NCI-H2081 treated with DMSO at 0.1 percent for 48 hours (cell line): ENCODE measurements at places on chromosomes 2 and 18.

DNA sequence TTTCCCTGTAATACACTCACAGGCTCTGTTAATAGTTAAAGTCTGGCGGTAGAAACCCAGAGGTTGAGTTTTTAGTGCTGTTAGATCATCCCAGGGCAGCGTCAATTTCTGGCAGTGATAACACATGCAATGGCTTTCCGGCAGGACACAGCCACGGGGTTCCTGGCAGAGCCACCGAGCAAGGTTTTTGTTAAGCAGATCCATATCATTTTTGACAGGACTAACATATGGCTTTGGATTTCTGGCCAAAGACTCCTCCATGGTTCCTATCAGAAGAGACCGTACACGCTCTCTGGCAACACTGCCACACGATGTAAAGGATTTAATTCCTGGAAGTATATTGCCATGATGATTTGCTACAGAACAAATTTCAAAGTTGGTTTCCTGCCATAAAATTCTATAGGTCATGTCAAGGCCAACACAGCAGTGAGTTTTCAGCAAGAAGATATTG is 854.3 kb downstream of the LRRTM4 start:
- no peak for DNase-seq

- DNase-seq = no peak
Observed at GRCh38 chr18:40168026-40168425, 1787.0 kb upstream of the PIK3C3 start.

GRCh38 chr2:65437392-65438135 is 5.2 kb upstream of the SPRED2 start:
- no peak for DNase-seq

DNA sequence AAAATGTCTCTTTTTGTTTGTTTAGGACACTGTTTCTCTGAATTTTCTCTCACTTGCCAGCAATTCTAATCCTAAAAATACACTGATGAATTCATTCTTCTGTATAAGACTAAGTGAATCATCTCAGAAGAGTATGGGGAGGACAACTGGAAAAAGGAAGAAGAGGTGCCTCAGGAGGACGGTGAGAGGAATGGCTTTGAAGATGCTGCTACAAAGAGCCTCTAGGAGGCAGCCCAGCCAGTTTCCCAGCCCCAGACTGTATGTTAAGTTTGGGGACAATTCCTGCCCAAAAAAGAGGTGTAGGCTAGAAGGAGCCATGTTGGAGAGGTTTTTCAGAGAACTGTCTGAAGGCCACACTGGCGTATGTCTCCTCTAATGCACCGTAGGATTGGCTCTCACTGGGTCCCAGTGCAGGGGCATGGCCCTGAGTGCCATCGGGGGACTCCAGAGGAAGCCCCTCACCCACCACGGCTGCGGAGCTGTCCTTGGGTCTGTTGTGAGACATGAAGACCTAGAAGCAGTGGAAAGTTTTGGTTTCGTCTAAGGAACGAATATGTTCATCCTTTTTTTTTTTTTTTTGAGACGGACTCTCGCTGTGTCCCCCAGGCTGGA is 3.1 kb upstream of the SDC1 start:
- no peak for DNase-seq

- peak; percentile 48 for DNase-seq
Observed at GRCh38 chr2:21103274-21103891, 20.4 kb upstream of the TDRD15 start.

DNA sequence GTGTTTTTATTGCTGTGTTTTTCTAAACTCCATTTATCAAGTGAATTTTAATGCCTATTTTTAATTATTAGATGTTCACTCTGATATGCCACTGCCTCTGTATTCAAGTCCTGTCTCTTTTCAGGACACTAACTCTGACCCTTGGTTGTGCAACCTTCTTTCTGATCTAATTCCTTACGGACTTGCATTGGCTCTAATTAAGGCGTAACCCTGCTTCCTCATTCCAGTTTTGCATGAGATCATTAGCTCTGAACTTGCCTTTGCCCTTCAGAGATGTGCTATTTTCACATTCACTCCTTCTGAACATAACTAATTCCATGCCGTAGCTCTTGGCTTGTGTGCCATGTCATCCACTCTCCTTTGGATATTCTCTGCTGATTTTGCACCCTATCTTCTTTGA is 162.5 kb upstream of the TMEFF2 start:
- DNase-seq = no peak

- no peak for DNase-seq
Observed at GRCh38 chr18:1796636-1797035, 774.7 kb downstream of the METTL4 start.

- no peak for DNase-seq
Observed at GRCh38 chr2:217297096-217297495, 437.2 kb upstream of the TNP1 start.

DNA sequence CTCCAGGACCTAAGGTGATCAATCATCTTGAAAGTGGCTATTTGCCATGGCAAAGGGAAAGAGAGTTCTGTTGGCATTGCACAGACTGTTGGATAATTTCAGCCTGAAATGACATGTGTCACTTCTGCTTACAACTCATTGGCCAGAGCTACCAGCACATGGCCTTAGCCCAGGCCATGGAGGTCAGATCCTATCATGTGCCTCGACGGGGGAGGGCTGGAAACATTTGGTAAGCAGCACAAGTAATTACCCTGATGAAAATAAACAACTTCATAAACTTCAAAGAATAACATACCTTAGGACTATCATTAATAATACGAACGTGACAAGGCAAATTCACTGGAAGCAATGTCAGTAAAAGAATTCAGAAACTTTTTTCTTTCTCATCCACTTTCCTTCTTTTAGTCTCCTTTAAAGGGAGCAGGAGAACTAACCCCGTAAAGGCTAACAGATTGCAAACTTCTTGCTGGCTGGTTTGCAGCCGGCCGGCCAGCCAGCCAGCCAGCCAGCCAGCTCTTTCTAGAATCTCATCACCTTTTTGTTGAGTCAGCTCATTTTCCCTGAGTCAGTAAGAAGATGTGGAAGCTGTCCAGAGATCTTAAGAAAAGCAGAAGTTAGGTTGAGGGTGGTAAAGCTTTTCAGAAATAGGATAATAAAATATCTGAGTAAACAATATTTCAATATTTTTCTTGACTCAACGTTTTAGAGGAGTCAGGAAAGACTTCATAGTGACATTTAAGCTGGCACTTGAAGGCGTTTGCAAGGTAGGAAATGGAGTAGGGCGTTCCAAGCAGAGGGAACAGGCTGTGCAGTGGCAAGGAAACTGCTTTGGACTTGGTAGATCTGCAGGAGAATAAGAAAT is 31.9 kb downstream of the CNRIP1 start:
- no peak for DNase-seq

GRCh38 chr18:38367473-38367872 is 801.9 kb upstream of the CELF4 start:
- no peak for DNase-seq

GRCh38 chr2:46886268-46887027 is 29.2 kb downstream of the MCFD2 start:
- DNase-seq = no peak

- no peak for DNase-seq
Observed at GRCh38 chr18:28588884-28589549, 412.1 kb upstream of the CDH2 start.

DNA sequence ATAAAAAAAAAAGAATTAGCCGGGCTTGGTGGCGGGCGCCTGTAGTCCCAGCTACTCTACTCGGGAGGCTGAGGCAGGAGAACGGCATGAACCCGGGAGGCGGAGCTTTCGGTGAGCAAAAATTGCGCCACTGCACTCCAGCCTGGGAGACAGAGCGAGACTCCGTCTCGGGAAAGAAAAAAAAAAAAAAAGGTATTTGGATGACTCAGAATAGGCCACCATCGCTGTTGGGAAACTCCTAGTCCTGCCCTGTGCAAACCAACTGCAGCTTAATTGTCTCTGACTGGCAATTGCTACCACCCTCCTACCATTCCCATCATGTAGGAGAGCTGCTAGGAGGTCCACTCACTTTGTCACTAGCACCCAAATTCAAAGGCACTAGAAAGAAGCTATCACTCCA is 43.5 kb downstream of the ATP8B1 start:
- DNase-seq = no peak

DNA sequence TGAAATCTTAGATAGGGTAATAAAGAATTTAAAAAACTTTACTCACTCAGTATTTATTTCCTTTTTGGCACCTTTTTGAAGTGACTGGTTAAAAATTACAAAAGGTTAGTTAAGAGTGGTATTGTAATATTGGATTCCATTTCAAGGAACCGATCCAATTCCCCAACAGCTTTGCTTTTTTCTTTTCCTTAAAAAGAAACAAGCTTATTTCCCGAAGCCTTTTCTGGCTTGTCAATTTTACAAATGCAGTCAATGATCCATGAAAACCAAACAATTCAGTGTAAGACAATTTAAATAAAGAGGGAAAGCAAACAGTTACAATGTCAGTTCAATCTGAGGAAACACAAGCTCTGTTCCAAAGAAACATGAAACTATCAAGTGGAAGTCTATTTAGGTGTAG is 200.2 kb downstream of the RIT2 start:
- peak; percentile 73 for DNase-seq

- no peak for DNase-seq
Observed at GRCh38 chr2:190303647-190304046, 16.0 kb downstream of the HIBCH start.

GRCh38 chr2:8225266-8225665 is 456.6 kb upstream of the ID2 start:
- no peak for DNase-seq

DNA sequence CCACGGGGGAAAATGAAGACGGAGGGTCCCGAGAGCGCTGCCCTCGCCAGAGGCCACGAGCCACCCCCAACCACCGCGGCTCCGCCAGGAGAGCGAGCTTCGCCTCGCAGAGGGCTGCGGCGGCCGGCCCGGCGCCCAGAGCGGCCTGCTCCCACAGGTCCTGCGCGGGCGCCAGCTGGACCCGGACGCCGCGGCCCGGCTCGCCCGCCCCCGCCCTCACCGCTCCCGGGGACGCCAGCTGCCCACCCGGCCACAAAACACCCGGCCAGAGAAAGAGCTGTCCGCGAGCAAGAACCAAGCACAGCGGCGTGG is 709 bp downstream of the PTPN2 start:
- no peak for DNase-seq

- no peak for DNase-seq
Observed at GRCh38 chr18:13641551-13642439, 84.6 kb downstream of the FAM210A start.

DNA sequence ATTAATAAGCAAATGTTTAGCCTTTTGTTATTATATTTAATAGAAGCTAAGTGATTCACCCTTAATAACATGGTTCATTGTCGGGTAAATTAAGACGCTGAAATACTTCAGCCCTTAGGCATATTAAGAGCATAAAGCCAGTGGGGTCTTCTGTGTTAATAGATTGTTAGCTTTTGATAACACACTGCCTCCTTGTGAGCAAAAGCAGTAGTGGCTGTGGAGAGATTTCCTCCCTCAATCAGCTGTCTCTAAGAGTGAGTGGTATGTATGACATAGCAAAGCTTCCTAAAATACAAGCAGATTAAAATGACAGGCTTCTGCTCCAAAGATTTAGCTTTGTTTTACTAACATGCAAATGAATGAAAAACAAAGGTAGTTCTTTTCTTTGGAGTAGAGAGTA is 143.7 kb upstream of the SYT4 start:
- DNase-seq = no peak

- DNase-seq = no peak
Observed at GRCh38 chr18:76620321-76621170, 125.5 kb upstream of the ZNF516 start.

DNA sequence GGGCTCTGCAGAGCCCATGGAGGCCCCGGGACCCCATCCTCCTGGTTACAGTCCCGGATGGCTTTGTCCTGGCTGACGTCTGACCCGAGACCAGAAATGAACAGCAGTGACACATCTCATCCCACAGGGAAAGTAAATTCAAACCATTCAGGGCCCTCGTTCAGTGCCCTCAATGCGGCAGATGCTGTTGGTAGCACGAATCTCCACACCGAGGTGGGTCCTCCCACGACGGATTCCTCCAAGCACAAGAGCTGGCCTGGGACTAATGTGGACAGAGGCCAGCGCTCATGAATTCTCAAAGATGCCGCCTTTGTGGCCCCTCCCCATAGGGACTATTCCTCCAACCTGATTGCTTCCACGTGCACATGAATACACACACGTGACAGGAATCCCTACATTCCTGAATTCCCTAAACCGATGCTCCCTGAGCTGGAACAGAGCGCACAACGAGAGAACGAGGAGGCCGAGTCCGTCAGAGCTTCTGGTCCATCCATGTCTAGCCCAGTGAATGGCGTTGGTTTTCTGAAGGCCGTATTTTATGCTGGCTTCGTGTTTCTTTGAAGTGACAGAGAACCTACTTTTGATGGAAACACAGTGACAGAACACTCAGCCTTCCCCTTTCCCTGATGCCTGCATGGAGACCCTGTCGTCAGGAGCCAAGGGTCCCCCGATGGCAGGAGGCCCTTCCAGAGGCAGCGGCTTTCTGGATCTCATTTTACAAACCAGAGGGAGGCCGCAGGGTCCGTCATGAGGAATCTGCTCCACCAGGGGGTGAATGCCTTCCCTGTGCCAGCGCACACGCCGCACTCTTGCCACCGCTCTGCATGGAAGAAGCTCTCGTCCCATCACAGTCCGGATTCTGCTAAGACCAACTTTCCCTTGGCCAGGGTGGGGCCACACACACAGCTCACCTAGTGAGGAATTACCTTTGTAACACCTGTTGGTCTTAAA is 64.3 kb upstream of the SNTG2 start:
- no peak for DNase-seq

- DNase-seq = no peak
Observed at GRCh38 chr18:75898651-75899050, 471.1 kb upstream of the SMIM21 start.

DNA sequence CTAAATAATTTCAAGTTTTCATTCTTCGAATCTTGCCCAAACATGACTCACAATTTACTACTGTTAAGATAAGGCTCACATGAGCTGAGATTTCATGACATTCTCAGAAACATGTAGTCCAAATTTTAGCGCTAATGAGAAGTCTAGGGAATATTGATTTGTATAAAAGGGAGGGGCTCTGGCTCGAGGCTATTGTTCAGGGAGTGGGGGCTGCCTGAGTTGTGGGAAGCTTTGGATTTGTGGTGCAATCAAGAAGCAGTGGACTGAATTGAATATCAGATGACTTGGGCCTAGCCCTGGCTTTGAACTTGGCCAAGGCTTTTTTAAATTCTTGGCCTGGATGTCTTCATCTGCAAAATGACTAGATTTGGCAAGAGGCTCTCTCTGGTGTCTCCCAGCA is 674.9 kb upstream of the FANCL start:
- DNase-seq = no peak

GRCh38 chr2:110777531-110778311 is 45.3 kb downstream of the ACOXL start:
- DNase-seq = no peak

DNA sequence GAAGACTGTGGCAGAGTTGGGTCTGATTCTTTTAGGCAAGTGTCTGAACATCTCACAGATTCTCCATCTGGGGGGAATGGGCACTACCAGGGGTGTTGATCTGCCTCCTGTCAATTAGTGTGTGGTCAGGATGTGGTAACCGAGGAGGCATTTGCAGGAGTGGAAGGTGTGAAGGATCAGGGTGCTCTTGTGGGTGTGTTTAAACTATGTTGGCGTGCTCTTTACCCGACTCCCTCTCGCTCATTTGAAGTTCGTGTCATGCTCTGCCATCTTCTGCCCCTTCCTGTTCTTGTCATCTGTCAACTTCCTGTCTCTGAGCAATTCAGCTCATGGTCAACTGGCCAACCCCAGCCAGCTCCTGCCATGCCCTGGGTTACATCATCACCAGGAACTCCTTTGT is 107.9 kb downstream of the RTN4 start:
- no peak for DNase-seq
